Stomach (tissue), 19 donors: ENCODE measurements at places on chromosomes 16 and 17.

DNA sequence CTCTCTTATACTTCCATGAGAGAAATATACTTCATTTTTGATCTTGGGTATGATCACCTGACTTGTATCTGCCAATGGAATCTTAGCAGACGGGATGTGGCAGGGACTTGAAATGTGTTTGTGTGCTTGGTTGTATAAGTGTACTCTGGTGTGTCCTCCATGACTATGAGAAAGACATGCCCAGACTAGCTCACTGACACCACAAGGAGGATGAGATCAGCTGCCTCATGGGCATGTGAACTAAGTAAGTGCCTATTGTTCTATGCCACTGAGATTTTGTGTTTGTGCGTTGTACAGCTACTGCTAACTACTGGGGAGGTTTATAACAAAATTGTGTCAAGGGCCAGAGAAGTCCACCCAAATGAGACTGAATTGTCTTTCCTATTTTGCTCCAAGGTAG lies 402.2 kb upstream of the SALL1 start:
- no peak for DNase-seq

DNA sequence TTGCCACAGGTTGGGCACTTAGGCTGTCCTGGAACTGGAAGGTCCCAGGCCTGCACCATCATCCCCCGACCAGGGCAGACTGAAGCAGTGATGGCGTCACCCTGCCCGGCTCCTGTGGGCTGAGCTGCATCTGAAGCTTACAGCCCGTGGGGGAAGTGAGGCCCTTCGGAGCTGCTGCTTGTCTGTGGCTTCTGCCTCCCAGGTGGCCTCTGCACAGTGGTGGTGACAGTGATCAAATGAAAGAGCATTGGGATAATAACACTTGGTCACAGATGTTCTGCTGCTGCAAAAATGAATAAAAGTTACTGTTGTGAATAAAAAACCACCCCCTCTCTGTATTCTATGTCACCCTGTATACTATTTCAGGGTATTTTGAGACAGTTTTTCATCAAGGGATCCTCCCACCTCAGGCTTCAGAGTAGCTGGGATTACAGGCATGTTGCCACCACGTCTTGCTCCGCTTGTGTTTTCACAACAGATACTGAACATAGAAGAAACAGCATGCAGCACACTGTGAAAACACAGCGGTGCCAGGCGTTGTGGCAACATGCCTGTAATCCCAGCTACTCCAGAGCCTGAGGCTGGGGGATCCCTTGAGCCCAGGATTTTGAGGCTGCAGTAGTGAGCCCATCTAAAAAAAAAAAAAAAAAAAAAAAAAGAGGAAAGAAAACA lies 165.0 kb downstream of the LGALS9B start:
- DNase-seq = peak; percentile 21

DNA sequence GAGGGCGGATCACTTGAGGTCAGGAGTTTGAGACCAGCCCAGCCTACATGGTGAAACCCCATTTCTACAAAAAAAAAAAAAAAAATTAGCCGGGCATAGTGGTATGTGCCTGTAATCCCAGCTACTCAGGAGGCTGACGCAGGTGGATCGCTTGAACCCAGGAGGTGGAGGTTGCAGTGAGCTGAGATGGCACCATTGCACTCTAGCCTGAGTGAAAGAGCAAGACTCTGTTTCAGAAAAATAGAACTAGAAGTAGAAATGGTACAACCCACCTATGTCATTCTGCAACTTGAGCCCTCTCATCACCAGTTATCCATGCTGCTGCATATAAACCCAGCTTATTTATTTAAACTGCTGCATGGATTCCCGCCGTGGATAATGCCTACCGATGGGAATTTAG lies 1.6 kb downstream of the SCNN1B start:
- DNase-seq = no peak

GRCh38 chr17:66663041-66663606 lies 171.8 kb upstream of the CACNG5 start:
- peak; percentile 35 for DNase-seq

- DNase-seq = peak; percentile 54
These were observed 11.1 kb downstream of the BAHCC1 start for GRCh38 chr17:81406117-81406953.

GRCh38 chr17:6101706-6102105 lies 31.5 kb downstream of the WSCD1 start:
- no peak for DNase-seq

GRCh38 chr16:84379008-84379708 lies 10.8 kb downstream of the ATP2C2 start:
- DNase-seq = no peak

DNA sequence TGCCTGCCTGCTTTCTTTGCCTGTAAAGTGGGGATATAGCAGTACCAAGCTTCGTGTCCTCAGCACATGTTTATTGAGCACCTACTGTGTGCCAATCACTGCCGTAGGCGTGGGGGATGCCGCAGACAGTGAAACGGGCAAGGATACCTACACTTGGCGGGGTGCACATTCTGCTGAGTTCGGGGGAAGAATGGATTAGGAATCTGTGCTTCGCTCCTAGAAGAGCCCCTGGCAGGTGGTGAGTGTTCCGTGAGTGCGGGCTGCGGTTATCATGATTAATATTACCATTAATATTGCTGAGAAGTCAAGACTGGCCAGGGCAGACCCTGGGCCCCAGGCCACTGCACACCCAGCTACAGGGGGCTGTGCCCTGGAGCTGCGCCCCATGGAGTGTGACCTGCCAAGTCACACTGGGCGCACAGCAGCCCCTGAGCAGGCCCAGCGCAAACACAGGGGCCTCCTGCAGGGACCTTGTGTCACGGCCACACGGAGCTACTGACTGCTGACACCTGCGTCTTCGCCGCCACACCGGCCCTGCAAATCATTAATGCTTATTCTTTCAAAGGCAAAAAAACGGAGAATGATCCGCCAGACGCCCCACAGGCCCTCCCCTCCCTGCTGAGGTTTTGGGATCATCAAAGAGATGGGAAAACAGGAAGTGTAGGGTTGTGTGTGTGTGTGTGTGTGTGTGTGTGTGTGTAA lies 213.4 kb upstream of the GSE1 start:
- peak; percentile 72 for DNase-seq

DNA sequence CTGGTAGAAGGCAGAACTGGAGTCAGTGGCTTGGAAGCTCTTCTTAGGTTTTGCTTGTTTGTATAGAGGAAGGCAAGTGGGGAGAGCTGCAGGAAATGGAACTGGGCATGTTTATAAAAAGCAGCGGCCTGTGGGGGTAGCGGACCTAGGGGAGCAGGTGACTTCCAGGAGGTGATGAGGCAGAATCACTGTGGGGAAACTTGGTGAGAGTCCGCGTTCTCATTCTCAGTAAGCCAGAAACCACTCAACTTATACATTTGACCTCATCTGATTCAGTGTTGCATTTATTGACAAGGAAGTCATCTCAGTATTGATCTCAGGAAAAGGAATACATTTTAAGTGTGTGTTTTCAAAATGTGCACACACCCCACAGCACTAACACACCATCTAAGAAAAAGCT lies 299.8 kb downstream of the CNTNAP4 start:
- DNase-seq = no peak

- no peak for DNase-seq
These were observed 5.9 kb upstream of the C16orf95 start for GRCh38 chr16:87322833-87323726.

DNA sequence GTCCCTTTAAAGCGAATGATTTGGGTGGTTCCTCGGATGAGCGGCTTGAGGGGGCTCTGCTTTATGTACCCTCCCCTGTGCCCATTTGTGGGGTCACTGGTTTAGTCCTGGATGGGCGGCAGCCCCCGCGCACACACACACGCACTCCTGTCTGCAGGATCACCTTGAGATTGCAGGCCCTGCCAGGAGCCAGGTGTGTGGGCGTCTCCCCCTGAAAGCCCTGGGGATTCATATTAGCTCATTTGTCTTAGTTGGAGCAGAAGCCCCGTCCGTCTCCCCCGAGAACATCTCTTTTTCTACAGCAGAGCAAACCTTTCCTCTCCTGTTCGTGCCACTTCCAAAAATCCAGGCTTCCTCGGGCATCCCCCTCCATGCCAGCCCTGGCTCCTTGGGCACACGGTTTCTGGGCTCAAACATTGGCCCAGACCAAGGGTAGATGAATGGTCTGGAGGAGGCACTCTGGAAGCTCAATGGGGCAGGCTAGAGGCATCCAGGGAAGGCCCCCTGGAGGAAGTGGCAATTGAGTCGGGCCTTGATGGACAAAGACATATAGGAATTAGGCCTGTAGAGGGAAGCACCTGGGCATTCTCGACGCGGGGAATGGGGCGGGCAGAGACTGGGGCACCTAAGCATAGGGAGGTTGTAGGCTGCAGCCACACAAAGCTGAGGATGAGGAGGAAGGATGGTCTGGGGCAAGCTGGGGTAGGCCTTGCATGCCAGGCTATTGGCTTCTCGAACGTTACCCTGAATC lies 218.5 kb upstream of the GSE1 start:
- no peak for DNase-seq

GRCh38 chr17:58268774-58269556 lies 11.8 kb downstream of the MPO start:
- DNase-seq = no peak

GRCh38 chr16:58501242-58502131 lies 1.5 kb downstream of the NDRG4 start:
- peak; percentile 51 for DNase-seq

GRCh38 chr16:67430977-67431774 lies at the start of gene HSD11B2:
Gene HSD11B2, plus strand, starts transcription at chr16:67431121. Its CDS starts 128 bp downstream, at chr16:67431249.
- DNase-seq = peak; percentile 87

- no peak for DNase-seq
These were observed 27.0 kb upstream of the NF1 start for GRCh38 chr17:31067691-31068184.

GRCh38 chr16:77133706-77134105 lies 57.3 kb upstream of the MON1B start:
- DNase-seq = no peak

GRCh38 chr16:56477096-56477878 lies 25.9 kb downstream of the OGFOD1 start:
- DNase-seq = no peak

GRCh38 chr17:34171245-34171818 lies 83.8 kb upstream of the CCL2 start:
- DNase-seq = peak; percentile 73

DNA sequence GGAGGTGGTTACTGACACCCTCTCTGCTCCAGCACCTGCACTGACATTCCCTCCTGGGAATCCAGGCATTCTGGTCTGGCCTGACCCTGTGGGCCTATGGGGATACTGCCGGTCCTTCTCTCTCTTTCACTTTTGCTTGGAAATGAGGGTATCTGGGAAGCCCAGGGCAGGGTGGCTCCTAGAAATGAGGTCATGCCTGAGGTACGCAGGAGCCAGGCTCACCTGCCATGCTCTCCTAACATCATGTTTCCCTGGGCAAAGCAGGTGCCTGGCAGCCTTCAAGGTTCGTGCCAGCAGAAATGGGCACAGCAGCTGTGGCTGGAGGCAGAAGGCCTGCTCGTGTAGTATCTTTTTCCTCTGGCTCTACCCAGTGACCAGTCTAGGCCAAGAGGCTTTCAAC lies 3.3 kb downstream of the ITGA3 start:
- peak; percentile 64 for DNase-seq

- DNase-seq = no peak
These were observed 139.8 kb upstream of the GSE1 start for GRCh38 chr16:85473323-85473722.

GRCh38 chr16:79283578-79283977 lies 317.0 kb downstream of the MAF start:
- no peak for DNase-seq

DNA sequence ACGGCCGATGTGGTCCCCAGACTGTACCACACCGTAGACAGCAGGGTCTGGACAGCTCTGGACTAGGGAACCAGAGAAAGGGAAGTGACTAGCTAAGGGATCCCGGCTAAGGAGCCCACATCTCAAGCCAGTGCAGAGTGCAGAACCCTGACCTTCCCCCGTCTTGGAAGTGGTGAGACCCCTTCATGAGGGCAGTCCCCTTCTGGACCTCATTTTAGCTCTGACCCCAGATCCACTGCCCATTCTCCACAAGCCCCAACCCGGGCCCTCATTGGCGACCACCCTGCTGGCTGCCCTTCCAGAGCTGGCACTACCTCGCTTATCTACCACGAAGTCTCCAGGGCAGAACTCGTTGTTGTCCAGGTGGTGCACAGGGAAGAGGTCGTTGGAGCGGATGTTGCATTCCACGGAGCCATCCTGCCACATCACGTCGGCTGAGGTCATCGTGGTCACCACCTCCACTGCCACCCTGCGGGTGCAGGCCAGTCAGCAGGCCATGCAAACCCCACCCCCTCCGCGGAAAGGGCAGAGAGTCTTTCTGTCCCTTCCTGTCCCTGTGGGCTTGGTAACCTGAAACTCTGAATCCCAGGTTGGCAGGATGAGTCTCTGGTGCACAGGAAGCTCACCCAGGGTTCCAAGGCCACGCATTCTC lies 14.2 kb downstream of the SPHK1 start:
- DNase-seq = no peak

DNA sequence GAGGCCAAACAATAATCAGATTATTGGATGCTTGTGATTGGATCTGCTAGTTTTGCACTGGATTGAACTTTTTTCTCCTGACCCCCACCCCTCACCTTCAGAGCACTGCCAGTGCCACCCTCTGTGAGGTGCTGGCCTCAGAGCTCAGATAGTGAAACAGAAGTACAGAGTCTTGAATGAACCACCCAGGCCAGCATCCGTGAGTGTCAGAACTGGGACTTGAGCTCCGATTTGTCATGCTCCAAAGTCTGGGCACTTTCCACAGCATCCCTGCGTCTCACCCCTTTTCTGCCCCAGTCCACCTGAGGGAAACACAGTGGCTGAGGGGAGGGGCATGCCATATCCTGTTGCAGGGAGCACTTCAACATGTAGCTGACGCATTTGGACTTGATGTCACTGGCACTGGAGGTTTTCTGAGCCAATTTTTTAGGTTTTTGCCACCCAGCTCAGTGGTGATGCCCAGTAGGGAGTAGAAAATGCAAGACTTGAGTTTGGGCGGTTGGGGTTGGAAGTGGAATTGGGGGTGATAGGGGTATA lies 47.3 kb downstream of the SMPD3 start:
- DNase-seq = no peak

DNA sequence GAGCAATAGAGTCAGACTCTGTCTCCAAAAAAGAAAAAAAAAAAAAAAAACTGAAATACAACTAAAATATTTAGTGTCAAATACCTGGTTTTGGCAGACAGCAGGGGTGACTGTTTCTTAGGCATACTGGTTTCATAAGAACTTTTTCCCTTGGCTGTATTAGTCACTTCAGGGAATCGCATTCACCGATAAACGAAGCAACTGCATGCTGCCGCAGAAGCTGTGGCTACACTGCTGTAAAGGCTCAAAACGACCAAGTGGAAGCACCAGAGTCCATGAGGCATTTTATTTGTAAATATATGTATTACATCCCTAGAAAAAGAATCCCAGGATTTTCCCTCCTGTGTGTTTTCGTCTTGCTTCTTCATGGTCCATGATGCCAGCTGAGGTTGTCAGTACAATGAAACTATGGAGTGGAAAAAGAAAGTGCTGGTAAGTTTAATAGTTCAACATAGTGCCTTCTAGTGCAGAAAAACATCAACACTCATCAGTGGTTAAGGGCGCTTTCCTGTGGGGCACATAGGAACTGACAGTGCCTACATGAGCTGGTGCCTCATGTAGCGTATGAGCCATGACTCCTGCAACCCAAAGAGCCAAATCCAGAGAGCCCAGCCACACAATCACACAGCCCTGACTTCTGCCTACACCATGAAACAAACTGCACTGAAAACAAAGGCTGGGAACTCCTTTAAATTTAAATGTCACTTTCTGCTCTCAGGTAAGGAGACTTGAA lies 7.3 kb downstream of the RPS15A start:
- no peak for DNase-seq
